ENCODE measurements at places on chromosomes 16 and 17.

- no peak for DNase-seq
These were observed 39.8 kb upstream of the MMP2 start for GRCh38 chr16:55439101-55439690.

DNA sequence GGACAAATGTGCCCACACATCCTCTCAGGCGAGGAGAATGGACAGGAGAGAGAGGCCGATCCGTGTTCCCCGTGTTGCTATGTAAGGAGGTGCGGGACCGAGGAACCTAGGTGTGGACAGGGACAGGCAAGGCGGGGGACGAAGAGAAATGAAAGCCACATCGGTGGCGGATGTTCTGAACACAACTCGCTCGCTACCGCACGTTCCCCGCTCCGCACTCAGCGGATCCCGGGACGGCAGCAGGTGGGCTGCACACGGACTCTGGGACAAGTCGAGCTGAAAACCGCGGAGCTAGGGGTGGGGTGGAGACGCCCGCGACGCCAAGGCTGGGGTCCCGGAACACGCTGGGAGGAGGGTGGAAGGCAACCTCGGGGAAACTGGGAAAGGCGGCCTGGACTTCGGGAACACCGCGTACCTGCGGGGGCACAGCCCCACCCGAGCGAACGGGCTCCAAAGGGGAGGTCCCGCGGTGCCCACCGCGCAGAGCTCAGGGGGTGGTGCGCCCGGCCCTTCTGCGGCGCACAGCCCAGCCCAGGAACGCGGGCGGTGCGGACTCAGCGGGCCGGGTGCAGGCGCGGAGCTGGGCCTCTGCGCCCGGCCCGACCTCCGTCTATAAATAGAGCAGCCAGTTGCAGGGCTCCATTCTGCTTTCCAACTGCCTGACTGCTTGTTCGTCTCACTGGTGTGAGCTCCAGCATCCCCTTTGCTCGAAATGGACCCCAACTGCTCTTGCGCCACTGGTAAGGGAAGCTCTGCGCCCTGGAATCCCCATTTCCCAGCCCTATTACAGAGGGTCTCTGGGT is at the start of gene MT1E:
TSS of gene MT1E (plus strand) at position 642 of the 803 bp plus-strand sequence. CDS start at position 713, 71 bp downstream.
- DNase-seq: peak; percentile 45

GRCh38 chr16:67560827-67561342 is 1.4 kb upstream of the CTCF start:
- no peak for DNase-seq

DNA sequence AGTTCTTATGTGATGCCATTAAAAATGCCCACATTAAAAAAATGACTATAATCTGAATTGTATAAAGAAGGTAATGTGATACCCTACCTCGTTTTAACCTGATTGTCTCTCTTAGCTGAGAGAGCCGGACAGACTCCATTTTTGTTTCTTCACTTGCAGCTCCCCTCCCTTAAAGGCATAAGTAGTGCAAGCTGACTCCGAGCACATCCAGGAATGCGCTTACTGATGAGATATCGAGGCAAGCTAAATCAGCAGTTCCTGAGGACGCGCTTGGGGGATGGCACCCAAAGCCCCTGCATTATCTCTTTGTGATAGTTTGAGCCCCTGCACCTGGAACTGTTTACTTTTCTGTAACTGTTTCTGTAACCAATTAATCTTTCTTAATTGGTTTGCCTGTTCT is 6.3 kb downstream of the KRT24 start:
- no peak for DNase-seq

Measured in amygdala (tissue), 56 donors.